NCI-H510A (cell line): ENCODE measurements at places on chromosomes 11 and 22.
A peak's percentile ranks its signal among the peaks of the same experiment; 100 is the strongest.

GRCh38 chr11:61482513-61482912, 26.0 kb upstream of the LRRC10B start:
- DNase-seq, result no peak

- DNase-seq, result no peak
Measured at GRCh38 chr22:22978637-22979036, 91.0 kb downstream of the IGLL5 start.

- DNase-seq, result no peak
Measured at GRCh38 chr11:31240340-31240904, 129.1 kb downstream of the DCDC1 start.

GRCh38 chr11:46254133-46254491, 23.4 kb upstream of the CREB3L1 start:
- DNase-seq, result no peak

GRCh38 chr11:23668324-23668723, 808.0 kb upstream of the CCDC179 start:
- no peak for DNase-seq

GRCh38 chr11:60016881-60017280, at the start of gene OOSP4B:
Gene OOSP4B, plus strand, starts transcription at chr11:60017181.
- no peak for DNase-seq

GRCh38 chr11:86264649-86265048, 20.1 kb downstream of the EED start:
- no peak for DNase-seq

- no peak for DNase-seq
Measured at GRCh38 chr11:74470526-74470925, 3.2 kb upstream of the KCNE3 start.

- no peak for DNase-seq
Measured at GRCh38 chr22:19625331-19626041, 88.8 kb upstream of the SEPTIN5 start.

DNA sequence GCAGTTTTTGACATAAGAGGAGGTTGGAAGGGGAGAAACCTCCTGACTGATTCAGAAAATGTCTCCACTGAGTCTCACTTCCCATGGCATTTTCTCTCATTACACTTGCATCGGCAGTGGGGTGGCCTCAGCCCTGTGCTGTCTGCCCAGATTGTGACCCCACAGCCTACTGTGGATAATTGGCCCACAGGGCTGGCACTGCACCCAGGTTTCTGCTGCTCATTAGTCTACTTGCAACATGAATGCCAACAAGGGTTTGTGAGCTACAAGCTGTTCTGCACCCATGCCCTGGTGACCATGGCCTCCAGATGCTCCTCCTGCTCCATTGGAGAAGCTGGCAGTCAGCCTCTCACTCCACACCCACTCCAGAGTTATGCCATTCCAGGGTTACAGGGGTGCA, 296.0 kb downstream of the CTTN start:
- no peak for DNase-seq

- no peak for DNase-seq
Measured at GRCh38 chr22:50316114-50317065, 8.9 kb upstream of the PLXNB2 start.

DNA sequence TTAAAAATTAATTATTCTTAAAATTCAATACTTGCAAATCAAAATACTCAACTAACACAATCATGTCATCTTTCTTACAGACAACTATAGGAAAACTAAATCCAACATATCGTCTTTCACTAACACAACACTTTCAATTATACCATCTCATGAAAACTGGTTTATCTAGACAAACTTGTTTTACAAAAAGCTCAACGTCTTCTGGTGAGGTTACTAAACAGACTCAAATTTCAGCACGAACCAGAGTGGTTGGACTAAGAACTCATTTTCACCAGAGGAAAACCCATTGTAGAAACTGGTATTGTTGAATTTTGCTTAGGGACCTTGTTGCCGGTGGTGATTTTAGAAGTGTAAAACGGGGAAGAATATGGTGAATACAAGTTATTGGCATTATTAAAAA, 52.2 kb downstream of the NUP98 start:
- DNase-seq, result peak; percentile 27

DNA sequence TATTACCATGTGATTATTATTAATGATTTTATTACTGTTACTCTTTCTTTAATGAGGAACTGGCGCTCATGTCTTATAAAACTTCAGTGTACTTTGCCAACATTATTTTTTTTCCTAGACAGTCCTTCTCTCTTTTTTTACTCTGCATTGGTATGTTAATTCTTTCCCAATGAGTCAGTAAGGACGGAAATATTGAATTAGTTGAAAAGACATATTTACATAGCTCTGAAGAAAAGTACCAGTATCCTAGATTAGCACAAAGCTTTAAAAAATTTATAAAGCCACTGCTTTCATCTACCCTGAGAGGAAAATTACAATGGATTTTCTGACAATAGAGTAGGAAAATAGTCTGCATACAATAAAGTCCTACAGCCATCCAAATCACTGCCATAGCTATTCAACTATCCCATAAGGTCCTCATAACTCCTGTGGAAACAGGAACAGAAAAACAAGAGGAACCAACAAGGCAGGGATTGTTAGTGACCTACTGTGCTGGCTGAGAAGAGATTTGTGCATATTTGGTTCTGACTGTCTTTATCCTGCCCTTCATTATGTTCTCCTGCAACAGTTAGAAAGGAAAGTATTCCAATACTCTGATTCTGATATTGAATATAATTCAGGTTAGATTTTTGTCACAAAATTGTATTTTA, 314.4 kb downstream of the AASDHPPT start:
- no peak for DNase-seq

GRCh38 chr22:38120359-38121110, 10.1 kb upstream of the BAIAP2L2 start:
- DNase-seq, result no peak

GRCh38 chr11:26620282-26621045, 48.4 kb upstream of the MUC15 start:
- DNase-seq, result no peak

DNA sequence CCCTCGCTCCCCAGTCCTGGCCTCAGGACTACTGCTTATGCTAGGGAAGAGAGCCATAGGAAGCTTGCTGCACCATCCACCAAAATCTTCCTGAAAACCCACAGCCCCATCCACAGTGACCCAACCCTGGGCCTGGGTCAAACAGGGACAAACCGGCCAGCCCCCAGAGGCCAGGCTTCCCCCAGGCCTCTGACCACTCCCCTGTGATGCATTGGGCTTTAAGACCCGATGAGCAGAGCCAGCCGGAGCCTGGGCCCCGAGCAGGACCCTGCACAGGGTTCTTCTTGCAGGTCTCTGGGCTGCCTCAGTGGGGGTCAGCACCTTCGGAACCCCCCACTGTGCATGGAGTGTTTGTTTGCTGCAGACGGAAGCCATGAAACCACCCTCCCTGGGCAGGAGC, 583.7 kb downstream of the BRD1 start:
- no peak for DNase-seq

DNA sequence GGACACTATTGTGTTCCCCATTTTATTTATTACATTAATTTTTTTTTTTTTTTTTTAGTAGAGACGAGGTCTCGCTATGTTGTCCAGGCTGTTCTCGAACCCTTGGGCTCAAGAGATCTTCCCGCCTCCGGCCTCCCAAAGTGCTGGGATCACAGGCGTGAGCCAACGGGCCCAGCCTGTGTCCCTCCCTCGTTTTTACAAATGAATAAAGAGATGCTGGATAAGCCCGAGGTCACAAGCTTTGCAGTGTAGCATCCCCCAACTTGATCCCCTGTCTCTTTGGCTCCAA, 297 bp upstream of the MTFP1 start:
- DNase-seq, result no peak

DNA sequence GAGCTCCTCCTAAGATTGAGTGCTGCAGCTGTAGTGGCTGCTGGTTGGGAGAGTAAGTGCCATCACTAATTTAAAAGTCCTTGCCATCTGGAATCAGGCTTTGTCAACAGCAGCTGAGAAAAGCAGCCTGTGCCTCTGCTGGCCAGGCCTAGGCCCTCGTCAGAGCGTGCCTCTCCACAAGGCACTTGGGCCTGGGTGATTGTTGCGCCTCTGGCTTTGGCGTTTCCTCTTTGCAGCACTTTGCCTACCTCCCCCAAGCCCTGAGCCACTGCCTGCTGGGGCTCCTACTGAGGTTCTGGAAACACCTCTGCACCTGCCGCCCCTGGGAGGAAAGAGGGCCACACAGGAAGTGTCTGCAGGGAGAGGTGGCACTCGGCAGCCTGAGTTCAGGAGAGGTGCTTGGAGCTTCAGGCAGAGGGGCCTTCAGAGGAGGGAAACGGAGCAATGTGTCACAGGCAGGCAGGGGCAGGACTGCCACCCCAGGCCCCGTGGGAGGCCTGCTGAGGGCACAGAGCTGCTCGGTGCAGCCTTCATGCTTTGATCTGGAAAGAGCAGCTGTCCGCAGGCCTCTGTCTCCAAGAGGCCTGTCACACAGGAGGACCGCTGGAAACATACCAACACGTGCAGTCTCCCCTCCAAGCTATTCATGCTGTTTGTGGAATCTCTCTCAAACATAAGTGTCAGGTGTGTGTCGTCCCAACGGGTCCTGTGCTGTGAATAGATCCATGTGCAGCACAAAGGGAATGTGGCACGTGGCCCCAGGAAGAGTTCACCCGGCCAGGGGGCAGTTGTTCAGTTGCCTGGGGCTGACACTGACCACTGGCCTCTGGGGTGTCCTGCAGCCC, 61.5 kb upstream of the EMID1 start:
- DNase-seq, result peak; percentile 73

- no peak for DNase-seq
Measured at GRCh38 chr11:59009661-59010060, 70.4 kb downstream of the GLYATL1 start.

- no peak for DNase-seq
Measured at GRCh38 chr11:114310095-114310494, 13.9 kb downstream of the NNMT start.

- DNase-seq, result no peak
Measured at GRCh38 chr22:39148026-39148726, 4.3 kb downstream of the CBX7 start.

DNA sequence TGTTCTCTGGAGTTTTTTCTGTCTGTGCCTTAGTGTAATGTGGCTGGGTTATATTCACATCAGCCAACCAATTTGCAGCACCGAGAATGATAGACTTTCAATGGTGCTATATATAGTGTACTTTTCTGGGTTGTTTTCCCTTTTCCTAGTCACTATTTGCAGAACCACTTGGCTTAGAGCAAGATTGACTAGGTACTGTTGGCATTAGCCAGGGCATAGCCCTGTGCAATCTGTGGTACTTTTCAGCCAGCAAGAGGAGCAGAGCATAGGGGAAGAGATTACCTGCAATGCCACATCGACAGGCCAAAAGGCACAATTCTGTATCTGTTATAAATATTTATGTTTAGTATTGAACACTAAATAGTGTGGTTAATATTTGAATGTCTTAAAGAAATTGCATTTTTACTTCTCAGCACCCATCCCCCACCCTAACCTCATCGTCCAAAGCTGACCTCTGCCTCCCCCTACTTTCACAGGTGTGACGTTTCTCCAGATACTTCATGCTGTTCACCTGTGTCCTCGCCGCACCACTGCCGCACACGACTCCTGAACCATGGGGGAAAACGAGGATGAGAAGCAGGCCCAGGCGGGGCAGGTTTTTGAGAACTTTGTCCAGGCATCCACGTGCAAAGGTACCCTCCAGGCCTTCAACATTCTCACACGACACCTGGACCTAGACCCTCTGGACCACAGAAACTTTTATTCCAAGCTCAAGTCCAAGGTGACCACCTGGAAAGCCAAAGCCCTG, 51.4 kb downstream of the MICAL2 start:
- DNase-seq, result no peak

DNA sequence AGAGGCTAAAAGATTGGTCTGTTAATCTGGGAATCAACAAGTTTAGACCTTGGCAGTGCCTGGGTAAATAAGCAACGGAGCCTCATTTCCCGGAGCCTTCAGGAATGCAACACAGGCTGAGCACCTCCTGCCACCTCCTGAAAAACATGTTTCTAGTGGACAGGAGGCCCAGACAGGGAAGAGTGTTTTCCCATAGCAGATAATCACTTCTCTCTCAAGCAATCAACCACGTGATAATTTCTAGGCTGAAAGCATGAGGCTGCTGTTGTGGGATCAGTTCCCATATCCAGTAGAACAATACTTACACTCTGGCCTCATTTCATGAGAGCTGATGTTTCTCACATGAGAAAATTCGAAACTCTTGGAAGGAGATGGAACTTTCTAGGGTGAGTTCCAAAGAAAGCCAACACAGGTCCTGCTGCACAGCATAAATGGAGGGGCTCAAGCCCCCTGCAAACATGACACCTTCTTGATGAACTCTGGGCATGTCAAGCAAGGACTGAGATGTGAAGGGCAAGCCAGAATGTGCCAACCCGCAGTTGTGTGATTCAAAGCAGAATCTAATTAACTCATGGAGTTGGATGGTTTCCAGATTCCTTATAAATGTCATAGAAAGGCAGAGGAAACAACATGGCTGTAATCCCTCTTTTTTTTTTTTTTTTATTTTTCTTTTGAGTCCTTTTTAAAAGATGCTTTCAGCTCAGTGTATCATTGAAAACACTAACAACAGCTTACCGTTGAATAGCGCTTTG, 228.5 kb upstream of the SESN3 start:
- no peak for DNase-seq

DNA sequence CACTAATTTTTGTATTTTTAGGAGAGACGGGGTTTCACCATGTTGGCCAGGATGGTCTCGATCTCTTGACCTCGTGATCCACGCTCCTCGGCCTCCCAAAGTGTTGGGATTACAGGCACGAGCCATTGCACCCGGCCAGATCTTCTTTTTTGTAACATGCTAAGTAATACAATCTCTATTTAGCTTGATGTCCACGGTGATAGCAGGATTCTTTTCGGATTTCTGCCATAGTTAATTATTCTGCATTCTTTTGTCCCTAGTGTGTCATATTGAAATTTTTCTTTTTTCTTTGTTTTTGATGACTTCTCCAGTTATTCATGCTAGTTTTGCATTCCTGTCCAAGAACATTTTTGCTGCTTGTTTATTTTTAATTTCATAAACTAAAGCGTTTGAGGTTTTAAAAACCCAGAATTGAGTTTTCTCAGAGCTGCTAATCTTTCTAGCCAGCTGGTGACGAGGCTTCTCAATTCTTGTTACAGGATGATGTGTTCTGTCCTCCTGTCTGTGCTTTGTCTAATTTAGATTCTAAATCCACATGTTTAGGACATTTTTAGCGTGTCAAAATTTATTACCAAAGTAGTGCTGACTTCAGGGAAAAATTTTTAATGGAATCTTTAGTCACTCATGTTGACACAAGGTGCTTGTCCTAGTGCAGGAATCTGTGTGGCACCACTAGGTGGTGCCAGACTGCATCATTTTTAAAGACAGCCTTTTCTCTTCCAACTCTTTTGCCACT, 21.8 kb downstream of the NF2 start:
- no peak for DNase-seq
